Tongue (tissue), 3 donors: ENCODE measurements at places on chromosomes 6 and 20. TPM values are rescaled to one million over a fixed set of nuclear protein-coding genes. Genes with fewer than 3 reads are reported as not detected.

EDN3 gene
- total RNA-seq, result 22.7 TPM

RANBP9 gene
- 50.6 TPM for total RNA-seq

CCN5 gene
- 0.62 TPM for total RNA-seq

RAB44 gene
- total RNA-seq, result 0.62 TPM

CLPSL2 gene
- total RNA-seq, result not detected

MMP24 gene
- 0.10 TPM for total RNA-seq
